ENCODE measurements at places on chromosomes 1 and 21.

- no peak for DNase-seq
Measured at GRCh38 chr1:27572679-27573426, 31.1 kb downstream of the AHDC1 start.

GRCh38 chr1:24928689-24929397 is 1.2 kb downstream of the RUNX3 start:
- DNase-seq: no peak

- no peak for DNase-seq
Measured at GRCh38 chr21:44455524-44456213, 359 bp downstream of the LRRC3 start.

GRCh38 chr1:25169168-25169567 is 63.1 kb downstream of the SYF2 start:
- no peak for DNase-seq

DNA sequence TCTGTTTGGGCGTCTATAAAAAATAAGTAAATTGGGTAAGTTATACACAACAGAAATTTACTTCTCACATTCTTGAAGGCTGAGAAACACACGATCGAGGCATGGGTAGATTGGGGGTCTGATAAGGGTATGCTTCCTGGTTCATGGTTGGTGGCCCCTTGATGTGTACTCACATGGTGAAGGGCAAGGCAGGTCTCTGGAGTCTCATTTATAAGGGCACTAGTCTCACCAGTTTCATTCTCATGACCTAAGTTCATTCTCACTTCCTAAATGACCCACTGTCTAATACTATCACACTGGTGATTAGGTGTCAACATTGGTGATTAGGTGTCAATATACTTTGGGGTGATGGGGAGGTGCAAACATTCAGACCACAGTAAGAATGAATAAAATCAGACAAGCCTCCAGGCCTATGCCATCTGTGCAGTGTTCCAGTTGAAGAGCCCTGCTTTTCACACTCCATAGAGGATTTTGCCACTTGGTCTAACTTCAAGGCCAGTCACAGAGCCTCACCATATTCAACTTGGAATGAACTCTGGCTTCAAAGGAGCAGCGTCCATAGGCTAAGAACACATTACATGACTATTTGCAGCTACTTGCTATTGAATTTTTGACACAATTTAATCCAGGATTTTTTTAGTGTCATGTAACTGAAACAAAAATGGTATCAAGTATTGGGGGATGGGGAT is 2.5 kb upstream of the GBP4 start:
- DNase-seq: no peak

DNA sequence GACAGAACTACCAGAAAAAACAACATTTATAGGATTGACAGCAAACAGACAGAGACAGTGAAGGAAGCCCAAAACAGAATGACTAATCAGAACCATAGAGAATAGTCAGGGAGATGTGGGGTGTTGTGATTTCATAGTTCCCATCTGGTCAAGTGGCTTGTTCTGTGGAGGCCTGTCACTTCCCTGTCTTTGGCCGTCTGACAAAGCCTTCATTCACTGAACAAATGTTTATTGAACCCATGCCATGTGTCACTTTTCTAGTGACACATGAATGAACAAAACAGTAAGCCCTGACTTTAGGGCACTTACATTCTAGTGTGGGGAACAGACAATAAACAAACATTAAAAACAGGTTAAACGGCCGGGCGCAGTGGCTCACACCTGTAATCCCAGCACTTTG is 3.2 kb upstream of the SRRM1 start:
- DNase-seq: no peak

DNA sequence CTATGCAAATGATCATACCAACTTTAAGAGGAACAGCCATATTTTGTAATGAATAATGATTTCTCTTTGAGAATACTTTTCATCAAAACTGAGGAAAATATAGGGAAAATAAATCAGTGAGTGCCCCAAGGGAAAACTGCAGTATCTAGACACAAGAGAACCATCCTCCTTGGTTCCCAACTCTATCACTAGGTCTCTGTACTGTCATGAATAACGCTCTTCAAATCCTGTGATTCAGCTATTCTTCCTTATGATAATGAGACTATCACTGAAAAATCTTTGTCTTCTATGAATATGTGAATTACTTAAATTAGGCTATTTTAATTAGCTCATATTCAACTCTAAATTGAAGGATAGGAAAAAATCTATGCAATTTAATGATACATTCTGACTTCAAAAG is 2.3 kb downstream of the OR2L5 start:
- no peak for DNase-seq

- DNase-seq: no peak
Measured at GRCh38 chr21:24110846-24111245, 1496.4 kb downstream of the MRPL39 start.

GRCh38 chr1:115428676-115429075 is 90.6 kb upstream of the NGF start:
- no peak for DNase-seq

GRCh38 chr1:17915511-17916197 is 160.5 kb downstream of the ACTL8 start:
- DNase-seq: no peak

DNA sequence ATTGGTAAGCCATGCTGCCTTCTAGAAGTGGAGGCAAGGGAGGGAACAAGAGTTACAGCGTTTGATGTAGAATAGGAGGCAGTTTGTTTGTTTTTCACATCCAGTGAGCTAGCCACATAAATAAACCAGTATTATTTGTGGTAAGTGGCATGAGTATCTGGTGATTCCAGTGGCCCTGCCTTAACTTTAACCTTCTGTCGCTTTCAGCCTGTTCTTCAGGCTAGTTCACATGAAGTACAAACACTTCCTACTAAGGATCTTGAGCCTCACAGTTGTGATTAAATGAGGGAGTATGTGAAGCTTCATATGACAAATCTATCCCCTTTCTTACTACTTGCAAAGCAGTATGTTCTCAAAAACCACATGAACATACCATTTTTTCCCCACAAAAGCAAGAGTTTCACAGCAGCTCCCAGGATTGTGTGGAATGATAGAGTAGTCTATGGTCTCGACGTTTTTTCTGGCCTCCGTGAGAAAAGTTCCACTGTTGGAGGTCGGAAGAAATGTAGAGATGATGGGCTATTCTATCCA is 59.5 kb downstream of the PHACTR4 start:
- no peak for DNase-seq

DNA sequence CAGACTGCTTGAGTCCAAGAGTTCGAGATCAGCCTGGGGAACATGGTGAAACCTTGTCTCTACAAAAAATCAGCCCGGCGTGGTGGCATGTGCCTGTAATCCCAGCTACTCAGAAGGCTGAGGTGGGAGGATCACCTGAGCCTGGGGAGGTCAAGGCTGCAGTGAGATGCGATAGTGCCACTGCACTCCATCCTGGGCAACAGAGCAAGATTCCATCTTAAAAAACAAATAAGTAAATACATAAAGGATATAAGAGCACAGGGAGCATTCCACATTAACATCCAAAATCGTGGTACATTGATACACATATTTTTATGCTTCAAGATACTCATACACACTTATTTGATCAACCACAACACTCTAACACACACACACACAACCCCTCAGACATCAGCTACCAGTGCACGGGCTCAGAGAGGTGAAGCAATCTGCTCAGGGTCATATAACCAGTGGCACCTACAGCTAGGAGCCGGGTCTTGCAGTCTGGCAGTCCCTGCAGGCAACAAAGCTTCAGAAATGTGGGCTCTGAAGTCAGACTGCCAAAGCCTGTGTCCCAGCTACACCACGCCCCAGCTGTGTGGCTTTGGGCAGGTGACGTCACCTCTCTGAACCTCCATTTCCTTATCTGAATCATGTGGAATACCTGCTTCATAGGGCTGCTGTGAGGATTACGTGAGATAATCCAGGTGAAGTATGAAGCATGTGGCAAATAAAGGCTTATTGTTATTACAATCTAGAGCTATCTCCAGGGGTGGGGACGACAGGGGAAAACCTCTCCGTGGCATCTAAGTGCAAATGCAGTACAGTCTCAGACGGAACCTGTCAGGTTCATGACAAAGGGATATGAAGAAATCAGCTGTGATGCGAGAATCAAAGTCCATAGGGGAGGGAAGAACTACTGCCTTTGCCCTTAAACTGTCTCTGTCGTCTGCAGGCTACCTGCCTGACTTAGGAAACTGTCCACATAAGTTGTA is 4.8 kb upstream of the CRYBG2 start:
- DNase-seq: no peak

GRCh38 chr1:224199679-224200078 is 16.6 kb downstream of the DEGS1 start:
- DNase-seq: no peak

Measured in cortex of kidney (tissue), 1 donor.